CMK (cell line): ENCODE measurements at places on chromosomes 13 and 19.

DNA sequence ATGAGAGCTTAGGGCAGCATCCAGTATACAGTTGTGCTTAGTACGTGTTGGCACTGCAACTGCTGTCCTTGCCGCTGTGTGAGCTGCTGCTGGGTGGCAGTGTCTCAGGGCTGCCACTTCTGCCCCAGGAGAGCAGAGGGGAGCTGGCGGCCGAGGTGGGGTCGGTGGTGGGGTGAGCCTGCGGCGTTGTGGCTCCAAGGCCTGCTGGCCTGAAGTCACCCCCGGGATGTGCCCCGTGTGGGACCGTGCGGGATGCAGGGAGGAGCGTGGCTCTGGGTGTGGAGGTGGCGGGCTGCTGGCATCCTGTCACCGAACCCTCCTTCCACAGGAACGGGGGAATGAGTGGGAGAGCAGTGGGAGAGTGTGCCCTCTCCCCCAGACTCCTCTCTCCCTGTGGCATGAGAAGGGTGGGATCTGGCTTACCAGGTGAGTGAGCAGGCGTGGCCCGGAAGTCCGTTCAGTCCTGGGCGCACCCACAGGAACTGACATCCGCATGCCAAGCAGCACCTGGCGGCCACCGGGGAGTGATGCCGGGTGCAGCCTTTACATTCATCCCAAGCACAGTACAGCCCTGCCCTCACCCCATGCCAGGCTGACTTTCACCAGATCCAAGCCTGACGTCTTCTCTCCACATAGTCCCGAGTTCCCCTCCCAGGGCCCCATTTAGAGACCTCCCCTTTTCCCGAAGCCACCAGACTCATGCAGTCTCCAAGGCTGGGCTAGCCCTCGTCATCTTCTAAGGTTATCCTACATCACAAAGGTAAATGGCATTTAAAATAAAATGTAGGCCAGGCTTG, 26.6 kb downstream of the MCF2L start:
- DNase-seq, result no peak

DNA sequence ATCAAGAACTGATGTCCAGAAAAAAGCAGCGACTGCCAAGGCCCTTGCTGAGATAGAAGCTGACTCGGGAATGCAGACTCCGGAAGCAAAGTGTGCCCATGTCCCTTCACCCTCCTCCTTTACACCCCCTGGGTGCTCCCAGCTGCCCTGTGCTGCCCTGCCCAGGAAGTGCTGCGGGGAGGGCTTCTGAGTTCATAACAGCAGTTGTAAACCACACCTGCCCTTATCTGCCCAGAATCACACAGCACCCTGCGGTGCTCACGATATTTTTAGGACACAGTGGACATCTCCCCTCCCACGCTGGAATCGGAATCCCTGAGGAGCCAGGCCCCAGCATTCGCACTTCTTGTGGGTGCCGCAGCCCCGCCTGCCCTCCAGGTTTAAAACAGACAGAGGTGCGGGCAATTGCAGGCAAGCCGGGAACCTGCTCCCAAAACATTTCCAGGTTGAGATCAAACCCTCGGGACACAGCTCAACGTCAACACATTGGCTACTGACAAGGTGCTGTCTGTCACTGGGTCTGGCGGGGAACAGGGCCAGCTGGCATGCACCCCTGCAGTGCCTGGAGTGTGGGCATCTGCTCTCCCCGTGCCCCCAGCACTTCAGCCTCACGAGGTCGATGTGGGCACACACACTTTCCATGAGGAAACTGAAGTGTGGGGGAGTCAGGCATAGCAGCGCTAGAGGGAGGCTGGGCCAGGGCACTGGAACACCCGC, 36.8 kb downstream of the RAB20 start:
- DNase-seq, result no peak

DNA sequence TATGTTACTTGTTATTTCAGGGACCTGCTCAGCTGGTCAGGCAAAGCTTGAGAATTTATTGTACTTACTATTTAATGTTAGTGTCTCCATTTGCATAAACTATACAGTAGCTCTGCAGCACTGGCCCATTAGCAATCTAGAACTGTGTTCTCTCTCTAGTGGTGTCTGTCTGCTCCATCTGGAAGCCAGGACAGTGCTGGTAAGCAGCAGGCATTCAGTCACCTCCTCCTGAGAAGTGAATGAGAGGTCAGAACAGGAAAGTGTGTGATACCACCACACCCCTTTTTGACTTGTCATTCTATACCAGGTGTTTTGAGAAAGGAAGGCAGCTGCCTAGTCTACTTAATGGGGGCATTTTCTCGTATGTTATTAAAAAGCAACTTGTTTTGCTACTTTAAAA, 3.9 kb downstream of the COG3 start:
- no peak for DNase-seq

GRCh38 chr13:32316028-32316339, 676 bp downstream of the BRCA2 start:
- DNase-seq, result no peak

GRCh38 chr13:63299866-63300394, 1884.3 kb upstream of the PCDH20 start:
- no peak for DNase-seq
